ENCODE measurements at places on chromosomes 16 and 17.

- DNase-seq = no peak
These were observed 26.3 kb downstream of the VPS53 start for GRCh38 chr17:688100-688989.

GRCh38 chr16:48172682-48173081 is 16.9 kb upstream of the ABCC12 start:
- DNase-seq = no peak

DNA sequence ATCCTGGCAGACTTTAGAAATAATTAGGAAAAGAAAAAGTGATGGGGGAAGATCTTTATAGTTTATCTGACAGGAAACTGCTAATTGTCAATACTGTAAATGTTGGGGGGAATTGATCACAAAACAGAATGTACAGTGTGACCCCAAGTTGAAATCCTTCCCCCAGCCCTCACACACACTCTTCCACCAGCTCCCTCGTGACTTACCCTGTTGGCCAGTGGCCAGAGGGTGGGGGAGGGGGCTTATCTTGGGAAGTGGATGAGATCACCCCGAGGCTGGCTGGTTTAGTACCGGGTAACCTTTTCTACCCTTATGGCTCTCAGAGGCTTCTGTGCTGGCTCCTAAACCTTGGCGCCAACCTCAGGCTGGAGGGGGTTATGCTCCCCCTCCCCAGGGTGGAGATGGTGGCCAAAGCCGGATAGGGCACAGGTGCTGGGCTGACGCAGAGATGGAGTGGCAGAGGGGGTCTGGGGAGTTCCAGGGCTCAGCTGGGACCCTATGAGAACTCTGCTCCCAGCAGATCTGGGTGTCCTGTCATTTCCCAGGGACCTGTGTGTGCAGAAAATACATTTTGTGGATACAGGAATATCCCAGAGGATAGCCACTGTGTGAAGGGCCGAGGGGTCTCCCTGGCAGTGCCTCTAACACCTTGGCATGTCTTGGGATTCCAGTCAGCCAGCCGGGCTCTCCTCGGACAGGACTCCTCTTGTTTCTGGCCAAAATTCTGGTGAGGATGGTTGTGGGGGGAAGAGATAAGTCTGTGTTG is 18.6 kb downstream of the CDH16 start:
- DNase-seq = no peak

- DNase-seq = no peak
These were observed 1.0 kb downstream of the PRRT2 start for GRCh38 chr16:29812754-29813643.

DNA sequence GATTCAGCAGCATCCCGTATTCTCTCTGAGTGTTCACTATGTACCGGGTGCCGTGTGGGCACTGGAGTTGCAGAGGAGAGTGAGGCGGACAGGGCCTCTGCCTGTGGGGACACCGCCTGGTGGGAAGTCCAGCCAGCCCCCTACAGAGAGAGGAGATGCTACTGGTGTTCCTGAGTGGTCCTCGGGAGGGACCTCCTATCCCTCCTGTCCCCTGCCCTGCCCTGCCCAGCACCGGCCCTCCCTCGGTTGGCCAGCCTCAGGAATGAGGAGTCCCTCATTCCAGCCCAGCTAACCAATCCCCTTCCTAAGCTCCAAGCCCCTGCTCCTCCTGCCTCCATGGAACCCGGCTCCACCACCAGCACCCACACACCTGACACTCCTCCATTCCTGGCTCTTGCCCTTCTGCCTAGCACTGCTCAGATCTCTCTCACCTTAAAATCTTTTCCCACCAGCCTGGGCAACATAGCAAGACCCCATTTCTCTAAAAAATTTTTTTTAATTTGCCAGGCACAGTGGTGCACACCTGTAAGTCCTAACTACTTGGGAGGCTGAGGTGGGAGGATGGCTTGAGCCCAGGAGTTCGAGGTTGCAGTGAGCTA is 2.0 kb downstream of the ASGR2 start:
- DNase-seq = no peak

All from cortex of kidney (tissue), 1 donor.